ENCODE measurements at places on chromosomes 13 and 19. TPM values are rescaled to one million over a fixed set of nuclear protein-coding genes. Genes with fewer than 3 reads are reported as not detected.

- DNase-seq: no peak
Observed at GRCh38 chr13:43924549-43925245, 45.0 kb downstream of the LACC1 start.

GRCh38 chr19:56091751-56092546, 29.1 kb downstream of the ZNF787 start:
- DNase-seq: no peak

DNA sequence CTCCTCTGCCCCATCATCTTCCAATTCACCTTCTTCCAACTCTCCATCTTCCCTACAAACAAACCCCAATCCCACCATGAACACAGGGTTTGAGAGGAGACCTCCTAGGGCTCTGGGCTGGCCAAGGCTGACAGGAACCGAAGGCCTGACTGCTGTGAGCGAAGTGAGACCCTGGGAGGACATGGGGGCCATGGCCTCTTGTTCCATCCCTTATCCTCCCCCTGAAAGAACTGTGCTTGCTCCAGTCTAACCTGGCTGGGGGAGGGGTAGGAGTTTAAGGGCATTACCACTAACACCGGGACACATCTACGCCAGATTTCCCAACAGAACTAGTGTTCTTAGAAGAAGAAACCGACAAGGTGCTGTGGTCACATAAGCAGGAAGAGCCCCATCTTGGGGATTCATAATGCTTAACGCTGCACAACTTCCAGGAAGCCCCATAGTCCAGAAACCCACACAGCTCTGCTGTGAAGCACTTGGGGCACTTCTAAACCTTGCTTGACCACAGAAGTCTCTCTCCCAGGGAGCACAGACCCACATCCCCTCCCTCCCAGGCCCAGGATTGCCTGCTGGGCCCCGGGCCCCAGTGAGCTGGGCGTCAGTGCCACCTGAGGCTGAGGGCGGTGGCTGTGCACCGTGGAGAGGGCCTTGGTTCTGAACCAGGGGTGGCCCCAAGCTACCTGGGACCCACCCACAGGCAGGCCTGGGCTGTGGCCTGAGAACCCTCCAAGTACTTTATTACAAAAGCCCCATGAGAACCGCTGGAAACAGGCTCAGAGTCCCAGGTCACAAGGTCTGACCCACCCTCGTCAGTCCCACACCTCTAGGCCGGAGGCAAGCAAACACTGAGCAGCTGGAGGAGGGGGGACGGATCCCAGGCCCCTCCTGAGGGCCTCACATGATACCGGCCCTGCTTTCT, 18.8 kb downstream of the ZC3H4 start:
- DNase-seq: no peak

GRCh38 chr19:48660852-48661710, 11.7 kb downstream of the NTN5 start:
- no peak for DNase-seq

DNA sequence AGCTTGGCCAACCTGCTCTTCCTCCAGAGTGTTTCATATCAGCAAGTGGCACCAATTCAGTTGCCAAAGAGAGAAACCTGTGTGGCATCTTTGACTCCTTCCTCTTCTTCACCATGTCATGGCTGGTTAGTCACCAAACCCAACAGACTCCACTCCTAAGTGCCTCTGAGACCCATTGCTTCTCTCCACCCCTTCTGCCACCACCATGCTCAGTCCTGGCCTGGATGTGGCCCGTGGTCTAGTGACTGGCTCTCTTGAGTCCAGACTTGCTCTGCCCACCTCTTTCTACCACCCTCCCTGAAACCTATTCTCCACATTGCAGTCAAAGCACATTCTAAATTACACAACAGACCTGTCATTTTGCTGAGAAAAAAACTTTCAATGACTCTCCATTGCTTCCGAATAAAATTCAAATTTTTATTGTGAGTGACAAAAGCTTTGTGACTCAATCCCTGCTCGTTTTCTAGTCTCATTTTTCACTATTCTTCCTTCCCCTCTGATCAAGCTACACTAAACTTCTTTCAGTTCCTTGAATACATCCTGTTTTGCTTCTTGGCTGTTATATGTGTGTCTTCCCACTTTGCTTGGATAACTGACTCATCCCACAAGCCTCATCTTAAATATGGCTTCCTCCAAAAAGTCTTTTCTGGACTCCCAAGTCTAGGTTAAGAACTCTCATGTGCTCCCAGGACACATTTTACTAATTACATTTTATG, 12.0 kb upstream of the TNFSF11 start:
- DNase-seq: no peak

GRCh38 chr19:416416-416815, 7.5 kb upstream of the C2CD4C start:
- no peak for DNase-seq

GRCh38 chr19:13119627-13120026, 1.6 kb downstream of the NACC1 start:
- DNase-seq: no peak

DNA sequence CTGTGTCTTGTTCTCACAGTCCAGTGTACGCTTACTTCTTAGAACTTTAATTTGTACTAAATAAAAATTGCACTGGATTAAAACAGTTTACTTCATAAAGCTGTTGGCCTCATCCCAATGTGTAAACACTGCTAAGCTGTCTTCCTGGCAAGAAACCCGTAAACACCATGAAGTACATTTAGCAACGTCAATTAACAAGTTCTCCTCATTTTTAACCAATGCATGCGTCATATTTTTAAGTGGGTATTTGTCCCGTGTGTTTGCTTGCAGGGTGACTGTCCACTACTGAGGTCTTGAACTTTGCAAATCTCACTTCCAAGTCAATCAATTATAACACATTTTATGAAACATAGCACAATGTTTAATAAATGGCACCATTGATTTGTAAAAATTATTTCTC, 28.2 kb downstream of the LAIR2 start:
- DNase-seq: no peak

GRCh38 chr19:38385804-38386257, 2.0 kb downstream of the GGN start:
- no peak for DNase-seq

- DNase-seq: no peak
Observed at GRCh38 chr13:45224176-45224575, 23.3 kb upstream of the KCTD4 start.

DNA sequence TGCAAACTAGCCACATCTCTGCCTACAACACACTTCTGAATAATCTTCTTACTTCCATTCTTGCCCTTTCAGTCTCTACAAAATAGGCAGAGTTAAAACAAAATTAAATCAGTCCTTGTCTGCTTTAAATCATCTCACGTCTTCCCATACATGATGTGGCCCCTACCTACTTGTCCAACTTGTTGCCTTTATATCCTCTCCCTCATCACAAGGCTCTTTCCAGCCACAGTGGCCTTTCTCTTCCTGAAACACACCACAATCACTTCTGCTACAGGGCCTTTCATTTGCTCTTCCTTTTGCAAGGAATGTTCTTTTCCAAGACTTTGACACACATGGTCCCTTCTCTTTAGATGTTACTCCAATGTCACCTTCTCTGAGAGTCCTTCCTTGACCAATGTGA, 1.7 kb downstream of the RBM26 start:
- no peak for DNase-seq

DNA sequence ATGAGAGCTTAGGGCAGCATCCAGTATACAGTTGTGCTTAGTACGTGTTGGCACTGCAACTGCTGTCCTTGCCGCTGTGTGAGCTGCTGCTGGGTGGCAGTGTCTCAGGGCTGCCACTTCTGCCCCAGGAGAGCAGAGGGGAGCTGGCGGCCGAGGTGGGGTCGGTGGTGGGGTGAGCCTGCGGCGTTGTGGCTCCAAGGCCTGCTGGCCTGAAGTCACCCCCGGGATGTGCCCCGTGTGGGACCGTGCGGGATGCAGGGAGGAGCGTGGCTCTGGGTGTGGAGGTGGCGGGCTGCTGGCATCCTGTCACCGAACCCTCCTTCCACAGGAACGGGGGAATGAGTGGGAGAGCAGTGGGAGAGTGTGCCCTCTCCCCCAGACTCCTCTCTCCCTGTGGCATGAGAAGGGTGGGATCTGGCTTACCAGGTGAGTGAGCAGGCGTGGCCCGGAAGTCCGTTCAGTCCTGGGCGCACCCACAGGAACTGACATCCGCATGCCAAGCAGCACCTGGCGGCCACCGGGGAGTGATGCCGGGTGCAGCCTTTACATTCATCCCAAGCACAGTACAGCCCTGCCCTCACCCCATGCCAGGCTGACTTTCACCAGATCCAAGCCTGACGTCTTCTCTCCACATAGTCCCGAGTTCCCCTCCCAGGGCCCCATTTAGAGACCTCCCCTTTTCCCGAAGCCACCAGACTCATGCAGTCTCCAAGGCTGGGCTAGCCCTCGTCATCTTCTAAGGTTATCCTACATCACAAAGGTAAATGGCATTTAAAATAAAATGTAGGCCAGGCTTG, 26.6 kb downstream of the MCF2L start:
- DNase-seq: no peak

DNA sequence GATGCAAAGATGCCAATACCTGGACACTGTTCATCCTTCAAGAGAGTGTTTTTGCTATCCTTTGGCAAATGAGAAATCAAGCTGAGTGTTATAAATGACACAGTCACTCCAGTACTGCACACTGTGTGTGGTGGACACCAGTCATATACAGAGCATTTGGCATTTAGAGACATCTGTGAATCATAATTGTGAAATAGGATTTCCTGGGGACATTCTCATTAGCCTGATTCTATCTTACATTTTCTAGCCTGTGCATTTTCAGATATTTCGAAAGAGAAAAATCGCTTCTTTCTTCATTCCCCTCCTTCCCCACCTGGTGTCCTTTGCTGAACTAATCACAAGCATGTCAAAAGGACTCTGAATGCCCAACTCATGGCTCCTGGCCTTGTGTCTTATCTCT, 781.0 kb upstream of the ARGLU1 start:
- no peak for DNase-seq

GRCh38 chr13:31476753-31477152, 262.6 kb upstream of the RXFP2 start:
- no peak for DNase-seq

DNA sequence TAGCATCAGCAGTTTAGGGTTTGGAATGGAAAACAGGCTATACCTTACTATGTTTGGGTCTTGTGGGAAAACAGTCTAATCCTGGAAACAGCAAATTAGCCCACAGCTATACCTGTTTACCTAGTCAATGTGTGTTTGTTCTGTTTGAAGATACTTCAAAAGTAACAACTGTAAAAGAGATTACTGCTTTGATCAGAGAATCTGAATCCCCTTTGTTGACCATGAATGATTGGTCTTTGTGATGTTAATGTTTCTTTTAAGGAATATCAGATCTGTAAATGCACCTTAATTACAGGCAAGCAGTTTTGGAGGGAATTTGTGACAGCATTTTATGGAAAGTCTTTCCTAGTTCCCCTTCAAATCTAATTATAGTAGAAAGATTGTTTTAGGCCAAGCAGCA, 20.7 kb upstream of the KLF5 start:
- no peak for DNase-seq

- no peak for DNase-seq
Observed at GRCh38 chr19:53357821-53358581, 7.5 kb upstream of the ZNF525 start.

GRCh38 chr19:13747098-13747453, 17.2 kb upstream of the MRI1 start:
- DNase-seq: no peak

- DNase-seq: no peak
Observed at GRCh38 chr19:7982651-7983099, 22.8 kb downstream of the ELAVL1 start.

DNA sequence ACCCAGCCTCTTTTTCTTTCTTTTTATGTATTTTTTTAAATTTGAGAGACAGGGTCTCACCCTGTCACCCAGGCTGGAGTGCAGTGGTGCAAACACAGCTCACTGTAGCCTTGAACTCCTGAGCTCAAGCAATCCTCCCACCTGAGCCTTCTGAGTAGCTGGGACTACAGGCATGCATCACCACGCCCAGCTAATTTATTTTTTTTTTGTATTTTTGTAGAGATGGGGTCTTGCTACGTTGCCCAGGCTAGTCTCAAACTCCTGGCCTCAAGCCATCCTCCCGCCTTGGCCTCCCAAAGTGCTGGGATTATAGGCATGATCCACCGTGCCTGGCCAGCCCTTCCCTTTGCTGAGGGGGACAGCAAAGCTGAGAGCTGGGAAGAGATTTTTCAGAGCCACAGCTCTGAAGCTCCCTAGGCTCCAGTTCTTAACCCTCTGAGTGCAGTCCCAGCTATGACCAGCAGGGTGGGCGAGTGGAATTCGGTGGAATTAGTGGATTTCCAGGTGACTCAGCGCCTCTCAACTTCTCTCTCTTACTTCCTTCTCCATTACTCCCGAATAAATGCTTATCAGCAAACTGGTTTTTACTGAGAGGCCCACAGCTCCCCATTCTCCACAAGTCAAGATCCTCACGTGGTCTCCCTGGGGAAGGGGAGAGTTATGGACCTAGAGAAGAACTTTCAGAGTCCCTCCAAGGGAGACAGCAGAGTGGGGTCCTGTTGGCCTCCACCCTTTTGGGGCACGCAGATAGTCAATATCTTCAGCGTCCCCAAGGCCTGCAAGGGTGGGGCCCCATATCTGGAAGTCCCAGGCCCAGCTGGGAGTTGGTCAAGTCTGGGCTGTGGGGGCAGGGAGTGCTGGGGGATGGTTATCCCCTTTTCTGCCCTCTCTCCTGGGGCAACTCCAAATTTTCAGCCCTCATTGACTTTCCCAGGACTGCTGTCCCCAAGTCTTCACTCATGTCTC, 1.2 kb downstream of the BLVRB start:
- DNase-seq: peak; percentile 81

DNA sequence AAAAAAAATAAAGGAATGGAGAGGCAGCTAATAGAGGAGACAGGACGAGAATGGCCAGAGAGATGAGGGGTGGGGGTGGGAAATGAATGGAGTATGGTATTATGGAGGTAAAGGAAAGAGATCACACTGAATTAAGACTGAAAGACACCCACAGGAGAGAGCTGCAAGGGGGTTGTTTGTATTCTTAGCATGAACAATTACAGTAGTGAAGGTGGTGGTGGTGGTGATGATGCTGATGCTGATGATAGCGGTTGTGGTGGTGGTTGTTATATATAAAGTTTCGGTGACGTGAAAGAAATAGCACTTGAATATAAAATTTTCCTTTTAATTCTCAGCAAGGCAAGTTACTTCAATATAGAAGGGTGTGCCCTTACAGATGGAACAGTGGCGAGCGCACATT, 2.8 kb upstream of the ADGRE3 start:
- DNase-seq: no peak

Gene IGFL2
- polyA plus RNA-seq: not detected

Gene C1QTNF9B
- polyA plus RNA-seq: 0.93 TPM

Gene TBXA2R
- polyA plus RNA-seq: 2.6 TPM

Gene BSPH1
- polyA plus RNA-seq: not detected

Gene ATP7B
- polyA plus RNA-seq: 18.6 TPM

Gene IL11
- polyA plus RNA-seq: 1.0 TPM

Gene SIGLEC11
- 4.8 TPM for polyA plus RNA-seq

Gene KLK12
- not detected for polyA plus RNA-seq

Gene MRI1
- polyA plus RNA-seq: 13.6 TPM

Measured in right renal cortex interstitium (tissue), 3 donors.